Left kidney (tissue), 8 donors: ENCODE measurements at places on chromosomes 6 and 20. TPM values are rescaled to one million over a fixed set of nuclear protein-coding genes. Genes with fewer than 3 reads are reported as not detected.

GRCh38 chr20:63911176-63911575 lies 16.2 kb downstream of the DNAJC5 start:
- no peak for DNase-seq

GRCh38 chr6:82361631-82362030 lies 2.0 kb upstream of the TPBG start:
- no peak for DNase-seq

DNA sequence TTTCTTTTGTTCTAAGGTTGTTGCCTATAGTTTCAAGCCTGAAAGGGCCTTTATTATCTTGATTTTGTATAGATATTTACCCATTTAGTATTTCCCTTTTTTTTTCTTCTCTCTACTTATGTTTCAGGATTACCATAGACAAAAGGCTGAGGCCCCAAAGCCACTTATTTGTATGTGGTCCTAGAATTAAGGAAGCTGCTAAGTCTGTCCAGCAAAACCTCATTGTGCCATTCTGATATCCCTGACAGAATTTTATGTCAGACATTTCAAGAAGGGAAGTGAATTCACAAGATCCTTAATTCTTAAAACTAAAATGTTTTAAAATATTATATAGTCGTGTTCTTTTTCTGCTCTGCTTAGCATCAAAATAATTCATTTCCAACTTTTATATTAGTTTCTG lies 6.9 kb downstream of the HAO1 start:
- no peak for DNase-seq

- DNase-seq = no peak
These were observed 7.2 kb upstream of the PCIF1 start for GRCh38 chr20:45927071-45927878.

DNA sequence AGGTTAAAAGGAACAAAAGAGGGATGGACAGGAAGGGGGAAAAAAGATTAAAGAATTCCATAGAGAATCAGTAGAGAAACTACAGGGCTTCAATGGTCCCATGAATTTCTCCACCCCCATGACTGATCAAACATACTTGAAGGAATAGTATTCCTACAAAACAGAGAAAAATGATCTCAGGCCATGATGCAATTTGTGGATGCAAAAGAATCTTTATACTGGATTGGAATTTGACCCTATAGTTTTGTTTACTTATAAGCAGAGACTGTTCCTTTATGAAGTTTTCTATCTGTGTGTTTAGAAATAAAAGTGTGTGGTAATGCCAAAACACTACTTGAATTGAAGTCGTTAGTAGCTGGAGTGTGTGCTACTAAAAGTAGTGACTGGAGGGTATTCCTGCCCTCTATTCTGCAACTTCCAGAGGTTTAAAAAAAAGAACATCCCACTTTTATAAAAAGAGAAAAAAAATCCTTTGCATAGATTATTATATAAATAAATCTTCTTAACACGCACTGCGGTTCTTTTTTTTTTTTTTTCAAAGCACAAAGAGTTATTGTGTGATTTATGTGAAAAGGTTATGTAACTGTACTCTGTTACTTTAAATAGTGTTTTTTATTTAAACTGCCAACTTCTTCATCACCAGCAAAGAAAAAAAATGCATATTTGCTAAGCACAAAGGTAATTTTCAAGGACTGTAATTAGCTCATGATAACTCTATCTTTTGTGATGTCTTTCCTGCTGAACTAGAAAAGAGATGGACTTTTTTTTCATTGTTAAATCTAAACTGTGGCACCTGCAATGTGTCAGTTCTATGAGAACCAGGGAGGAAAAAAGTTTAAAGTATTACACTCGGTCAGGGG lies 214.5 kb upstream of the CITED2 start:
- DNase-seq = no peak

GRCh38 chr6:99501762-99502161 lies 13.5 kb downstream of the USP45 start:
- DNase-seq = no peak

DNA sequence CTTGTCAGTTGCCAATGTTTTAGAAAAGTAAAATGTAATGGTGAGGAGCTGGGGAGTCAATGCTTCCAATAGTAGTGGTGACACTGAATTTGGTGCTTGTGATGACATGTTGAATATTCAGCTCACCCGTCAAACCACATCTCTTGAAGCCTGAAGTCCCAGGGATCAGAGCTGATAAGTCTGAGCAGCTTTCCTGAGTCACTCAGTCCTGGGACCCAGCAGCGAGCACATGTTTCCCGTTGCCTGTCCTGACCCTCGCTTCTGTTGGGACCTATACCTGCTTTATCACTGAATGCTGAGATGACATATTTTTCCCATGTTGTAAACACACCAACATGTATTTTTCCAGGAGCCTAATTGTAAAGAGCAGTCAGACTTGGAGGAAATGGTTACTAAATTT lies 693.6 kb downstream of the QKI start:
- no peak for DNase-seq

DNA sequence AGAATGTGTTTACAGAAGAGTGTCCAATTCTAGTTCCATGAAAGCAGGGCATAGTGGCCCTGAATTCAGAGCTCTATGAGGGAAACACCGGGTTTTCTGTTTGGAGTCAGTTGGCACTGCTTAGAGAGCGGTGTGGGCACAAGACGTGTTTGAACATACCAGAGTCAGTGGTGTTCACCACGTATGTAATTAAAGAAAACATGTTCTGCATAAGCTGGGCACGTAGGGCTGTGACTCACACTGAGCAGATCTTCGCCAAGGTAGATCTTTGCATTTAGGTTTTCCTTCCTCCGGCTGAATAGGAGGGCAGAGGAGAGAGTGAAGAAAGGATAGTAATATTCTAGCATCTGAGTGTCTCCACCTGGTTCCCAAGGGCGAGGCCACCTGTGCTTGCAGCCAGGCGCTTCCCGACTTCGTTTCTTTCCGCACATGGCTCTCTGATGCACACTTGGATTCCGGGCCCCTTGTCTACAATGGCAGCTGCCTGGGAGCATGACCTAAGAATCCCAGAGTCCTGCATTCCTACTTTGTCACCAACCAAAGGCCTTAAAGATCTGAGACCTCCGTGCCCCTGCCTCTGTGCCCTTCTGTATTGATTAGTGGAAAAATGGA lies 136.2 kb downstream of the ERMARD start:
- DNase-seq = no peak

DNA sequence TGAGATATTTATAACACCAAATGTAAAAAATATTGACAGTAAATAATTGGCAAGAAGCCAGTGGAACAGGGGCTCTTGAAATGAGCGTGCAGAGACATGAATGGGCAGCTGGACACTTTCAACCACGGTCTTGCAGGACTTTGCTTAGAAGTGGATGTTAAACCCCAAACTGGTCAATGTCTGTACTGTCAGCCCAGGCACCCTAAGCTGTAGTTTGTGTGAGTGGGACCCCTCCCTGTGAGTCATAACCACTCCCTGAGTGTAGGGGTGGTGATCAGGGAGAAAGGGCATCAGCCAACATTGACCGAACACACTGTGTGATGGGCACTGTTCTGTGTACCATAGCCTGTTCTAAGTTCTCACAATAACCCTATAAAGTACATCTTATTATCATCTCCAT lies 108.6 kb downstream of the FIG4 start:
- no peak for DNase-seq

- DNase-seq = no peak
These were observed 51.9 kb upstream of the MARCKS start for GRCh38 chr6:113805173-113805790.

DNA sequence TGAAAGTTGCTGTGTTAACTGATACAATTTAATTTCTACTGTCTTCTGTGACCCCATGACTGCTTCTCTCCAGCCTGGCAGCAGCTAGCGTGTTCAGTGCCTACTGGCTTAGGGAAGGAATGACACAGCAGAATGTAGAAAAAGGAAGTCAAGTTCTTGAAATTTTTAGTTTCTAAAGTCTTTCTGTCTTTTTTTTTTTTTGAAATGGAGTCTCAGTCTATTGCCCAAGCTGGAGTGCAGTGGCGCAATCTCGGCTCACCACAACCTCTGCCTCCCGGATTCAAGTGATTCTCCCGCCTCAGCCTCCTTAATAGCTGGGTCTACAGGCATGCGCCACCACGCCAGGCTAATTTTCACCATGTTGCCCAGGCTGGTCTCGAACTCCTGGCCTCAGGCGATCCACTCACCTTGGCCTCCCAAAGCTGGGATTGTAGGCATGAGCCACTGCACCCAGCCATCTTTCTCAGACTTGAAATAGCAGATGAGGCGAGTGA lies 39.3 kb downstream of the PCNA start:
- no peak for DNase-seq

Gene MRPS10
- 33.5 TPM for polyA plus RNA-seq

Gene TBXT
- polyA plus RNA-seq = not detected

Gene SLC13A3
- 19.3 TPM for polyA plus RNA-seq

Gene HACE1
- polyA plus RNA-seq = 27.9 TPM

Gene KCNQ2
- polyA plus RNA-seq = 5.5 TPM

Gene EEF1A1
- 19,137 TPM for polyA plus RNA-seq

Gene PLCB4
- 18.9 TPM for polyA plus RNA-seq

Gene SLC23A2
- 25.9 TPM for polyA plus RNA-seq

Gene IL17A
- polyA plus RNA-seq = not detected
